ENCODE measurements at places on chromosomes 2 and 18. TPM values are rescaled to one million over a fixed set of nuclear protein-coding genes. Genes with fewer than 3 reads are reported as not detected.
A peak's percentile ranks its signal among the peaks of the same experiment; 100 is the strongest.

Gene LONRF2
- polyA plus RNA-seq = 3.0 TPM

DNA sequence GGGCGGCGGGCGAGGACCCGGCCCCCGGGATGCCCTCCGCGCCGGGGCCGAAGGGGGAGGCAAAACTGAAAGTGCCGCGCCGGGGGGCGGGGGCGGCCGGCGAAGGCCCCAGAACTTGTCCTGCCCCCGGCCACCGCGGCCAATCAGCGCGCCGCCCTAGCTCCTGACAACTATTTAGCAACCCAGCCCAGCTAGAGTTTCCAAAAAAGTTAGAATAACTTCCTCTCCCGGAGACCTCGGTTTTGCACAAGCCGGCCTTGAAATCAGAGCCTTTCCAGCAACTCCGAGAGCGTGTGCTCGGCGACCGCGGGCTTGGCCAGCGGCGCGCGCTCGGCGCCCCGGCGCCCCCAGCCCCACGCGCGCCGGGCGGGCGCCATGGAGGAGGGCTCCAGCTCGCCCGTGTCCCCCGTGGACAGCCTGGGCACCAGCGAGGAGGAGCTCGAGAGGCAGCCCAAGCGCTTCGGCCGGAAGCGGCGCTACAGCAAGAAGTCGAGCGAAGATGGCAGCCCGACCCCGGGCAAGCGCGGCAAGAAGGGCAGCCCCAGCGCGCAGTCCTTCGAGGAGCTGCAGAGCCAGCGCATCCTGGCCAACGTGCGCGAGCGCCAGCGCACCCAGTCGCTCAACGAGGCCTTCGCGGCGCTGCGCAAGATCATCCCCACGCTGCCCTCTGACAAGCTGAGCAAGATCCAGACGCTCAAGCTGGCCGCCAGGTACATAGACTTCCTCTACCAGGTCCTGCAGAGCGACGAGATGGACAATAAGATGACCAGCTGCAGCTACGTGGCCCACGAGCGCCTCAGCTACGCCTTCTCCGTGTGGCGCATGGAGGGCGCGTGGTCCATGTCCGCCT lies at the start of gene TWIST2:
Gene TWIST2 (plus strand): TSS at position 245 of the 850 bp plus-strand sequence. CDS start 131 bp downstream, at position 376.
- no peaks in the 10 kb centered on the region for H3K36me3 ChIP-seq
- H3K27me3 ChIP-seq = peaks cover 89% of the 10 kb centered on the region
- H3K4me3 ChIP-seq = peak within 1 kb of the TSS; percentile 53
- peak; percentile 83 for DNase-seq
- H3K27ac ChIP-seq = peak within 1 kb of the TSS; percentile 69

Gene SLC40A1
- polyA plus RNA-seq = 20.3 TPM

DNA sequence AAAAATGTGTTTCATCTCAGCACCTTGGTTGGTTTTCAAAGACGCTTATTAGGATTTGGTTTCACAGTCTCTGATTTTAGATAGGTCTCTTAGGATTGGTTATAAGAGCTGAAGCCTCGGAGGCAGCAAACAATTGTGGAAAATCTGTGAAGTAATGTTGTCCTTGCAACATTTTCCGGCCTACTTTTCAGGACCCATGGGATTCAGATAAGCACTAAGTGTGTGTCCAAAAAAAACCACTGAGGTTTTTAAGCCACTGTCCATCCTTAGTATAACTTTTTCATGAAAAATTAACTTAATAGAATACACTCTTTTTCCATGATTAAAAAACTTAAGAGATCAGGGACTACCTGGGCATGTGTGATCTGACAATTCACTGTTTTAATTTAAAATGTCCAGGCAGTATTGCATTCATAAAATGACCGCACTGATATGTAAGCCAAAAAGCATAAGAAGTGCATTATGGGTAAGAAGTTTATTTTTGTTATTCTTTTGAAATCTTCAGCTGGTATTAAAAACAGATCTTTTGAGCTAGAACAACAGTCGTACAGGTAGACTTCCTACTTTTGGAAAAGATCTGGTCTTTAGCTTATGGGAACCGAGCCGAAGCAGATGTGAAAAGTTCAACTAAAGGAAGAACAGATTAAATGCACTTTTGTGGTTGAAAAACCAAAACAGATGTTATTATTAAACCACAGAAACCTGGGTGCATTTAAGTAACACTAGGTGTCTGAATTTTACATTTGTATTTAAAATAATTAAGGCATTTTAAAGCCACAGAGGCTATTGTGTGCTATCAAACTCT lies 479.4 kb upstream of the ZEB2 start:
- H3K4me3 ChIP-seq = no peak overlapping the region
- H3K36me3 ChIP-seq = no peaks in the 10 kb centered on the region
- H3K27ac ChIP-seq = peak overlapping the region; percentile 63
- no peaks in the 10 kb centered on the region for H3K27me3 ChIP-seq
- DNase-seq = no peak

- no peak overlapping the region for H3K4me3 ChIP-seq
- no peaks in the 10 kb centered on the region for H3K36me3 ChIP-seq
- H3K27ac ChIP-seq = no peak overlapping the region
- H3K4me1 ChIP-seq = no peaks in the 10 kb centered on the region
- no peak for DNase-seq
Measured at GRCh38 chr2:203880557-203881125, 13.1 kb downstream of the CTLA4 start.

GRCh38 chr2:53727921-53728320 lies 39.7 kb upstream of the CHAC2 start:
- no peaks in the 10 kb centered on the region for H3K4me1 ChIP-seq
- no peak overlapping the region for H3K4me3 ChIP-seq
- H3K27me3 ChIP-seq = no peaks in the 10 kb centered on the region
- DNase-seq = no peak

DNA sequence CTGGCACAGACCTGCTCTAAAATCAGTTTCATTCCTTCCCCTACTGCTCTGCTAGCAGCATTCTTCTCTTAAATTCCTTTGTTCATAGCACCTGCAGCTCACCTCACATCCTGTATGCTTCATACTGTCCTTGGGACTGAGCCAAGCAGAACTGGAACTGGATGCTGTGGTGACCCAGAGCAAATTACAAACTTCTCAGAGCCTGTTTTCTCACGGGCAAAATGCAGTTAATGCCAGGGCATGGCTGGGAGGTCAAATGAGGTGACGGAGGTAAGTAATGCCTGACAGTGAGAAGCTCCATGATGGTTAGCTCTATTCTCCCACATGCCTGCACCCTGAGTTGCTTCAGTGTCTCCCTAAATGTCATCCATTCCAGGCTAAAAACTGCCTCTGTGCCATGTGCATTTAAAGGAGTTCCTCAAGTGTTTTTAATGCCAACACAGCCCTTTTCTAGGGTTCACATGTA lies 29.7 kb downstream of the C2orf42 start:
- no peaks in the 10 kb centered on the region for H3K4me1 ChIP-seq
- no peak for DNase-seq
- no peak overlapping the region for H3K27ac ChIP-seq
- H3K27me3 ChIP-seq = no peaks in the 10 kb centered on the region
- peaks cover 91% of the 10 kb centered on the region for H3K36me3 ChIP-seq
- no peak overlapping the region for H3K4me3 ChIP-seq

- H3K27ac ChIP-seq = no peak overlapping the region
- H3K27me3 ChIP-seq = no peaks in the 10 kb centered on the region
- H3K4me3 ChIP-seq = no peak overlapping the region
- no peak for DNase-seq
- no peaks in the 10 kb centered on the region for H3K36me3 ChIP-seq
Measured at GRCh38 chr2:82596581-82596980, 1862.5 kb downstream of the SUCLG1 start.

DNA sequence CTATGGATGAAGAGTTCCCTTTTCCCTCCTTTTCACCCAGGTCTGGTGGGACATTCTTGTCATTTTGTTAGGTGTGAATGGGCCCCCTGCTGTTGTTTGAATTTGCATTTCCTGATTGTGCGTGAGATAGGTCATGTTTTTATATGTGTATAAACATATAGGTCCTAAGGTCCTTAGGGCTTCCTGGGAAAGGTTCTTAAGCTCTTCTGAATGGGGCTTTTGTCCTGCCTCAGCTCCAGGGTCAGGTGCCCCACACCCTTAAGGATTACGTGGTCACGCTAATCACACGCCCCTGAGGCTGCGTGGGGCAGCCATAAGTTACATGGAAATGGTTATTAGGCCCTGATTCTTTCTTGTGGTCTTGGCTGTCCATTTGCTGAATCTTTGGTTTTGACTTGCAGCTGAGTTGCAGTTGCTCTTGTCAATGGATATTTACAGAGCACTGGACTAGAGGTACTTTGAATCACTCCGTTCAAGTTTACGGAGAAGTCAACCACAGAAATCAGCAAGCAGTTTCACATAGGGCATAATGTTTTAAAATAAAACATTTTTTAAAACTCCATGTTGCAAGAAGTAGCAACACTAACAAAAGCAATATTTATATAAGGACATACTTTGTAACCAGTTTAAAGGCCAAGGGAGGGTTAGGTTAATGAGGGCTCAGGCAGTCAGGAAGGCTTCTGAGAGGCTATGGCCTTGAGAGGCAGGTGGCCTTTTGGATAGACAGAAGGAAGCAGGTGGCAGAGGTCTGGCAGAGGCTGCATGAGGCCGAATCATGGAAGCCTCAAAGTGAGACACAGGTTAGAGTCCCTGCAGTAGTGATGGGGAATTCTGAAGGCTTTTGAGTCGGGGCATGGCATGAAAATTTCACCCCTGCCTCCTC lies 24.2 kb downstream of the LIPG start:
- H3K27ac ChIP-seq = no peak overlapping the region
- no peaks in the 10 kb centered on the region for H3K36me3 ChIP-seq
- no peak overlapping the region for H3K4me3 ChIP-seq
- DNase-seq = no peak
- H3K4me1 ChIP-seq = no peaks in the 10 kb centered on the region

DNA sequence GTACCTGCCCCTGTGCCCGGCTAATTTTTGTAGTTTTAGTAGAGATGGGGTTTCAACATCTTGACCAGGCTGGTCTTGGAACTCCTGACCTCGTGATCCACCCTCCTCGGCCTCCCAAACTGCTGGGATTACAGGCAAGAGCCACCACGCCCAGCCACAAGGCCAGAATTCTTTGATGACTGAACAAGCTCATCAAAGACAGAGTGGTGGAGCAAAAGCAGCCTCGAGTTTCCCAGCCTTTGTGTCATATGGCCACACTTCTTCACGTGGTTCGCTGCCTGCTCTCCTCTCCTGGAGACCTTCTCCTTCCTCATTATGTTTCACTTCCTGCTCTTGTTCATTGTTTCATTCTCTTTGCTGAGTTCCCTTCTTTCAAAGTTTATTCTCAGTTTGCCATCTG lies 9.9 kb upstream of the NPC1 start:
- H3K4me1 ChIP-seq = no peaks in the 10 kb centered on the region
- no peak overlapping the region for H3K27ac ChIP-seq
- no peaks in the 10 kb centered on the region for H3K27me3 ChIP-seq
- no peak overlapping the region for H3K4me3 ChIP-seq
- no peak for DNase-seq

DNA sequence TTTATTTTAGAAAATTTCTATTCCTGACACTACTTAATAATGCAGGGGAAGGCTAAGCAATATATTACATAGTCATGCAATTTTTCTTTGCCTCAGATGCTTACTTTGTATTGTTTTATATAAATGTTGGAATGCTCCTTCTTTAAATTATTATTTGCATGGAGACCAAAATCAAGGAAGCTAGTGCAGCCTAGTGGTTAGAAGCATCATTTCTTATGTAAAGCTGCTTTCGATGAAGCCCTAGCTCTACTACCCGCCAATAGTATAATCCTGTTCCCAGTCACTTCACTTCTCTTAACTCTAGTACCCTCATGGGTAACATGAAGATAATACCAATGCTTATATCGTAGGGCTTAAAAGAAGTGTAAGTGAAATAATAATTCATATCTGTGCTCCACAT lies 198.9 kb downstream of the LRATD1 start:
- no peak overlapping the region for H3K27ac ChIP-seq
- no peaks in the 10 kb centered on the region for H3K27me3 ChIP-seq
- no peak overlapping the region for H3K4me3 ChIP-seq
- DNase-seq = no peak

- no peaks in the 10 kb centered on the region for H3K27me3 ChIP-seq
- DNase-seq = no peak
- H3K4me1 ChIP-seq = no peaks in the 10 kb centered on the region
- H3K4me3 ChIP-seq = no peak overlapping the region
- H3K27ac ChIP-seq = no peak overlapping the region
Measured at GRCh38 chr2:43605079-43605655, 9.3 kb upstream of the THADA start.

GRCh38 chr2:172172513-172173173 lies 69.9 kb upstream of the DLX2 start:
- H3K27me3 ChIP-seq = no peaks in the 10 kb centered on the region
- peak; percentile 60 for DNase-seq
- peaks cover 11% of the 10 kb centered on the region for H3K4me1 ChIP-seq
- no peak overlapping the region for H3K27ac ChIP-seq
- H3K4me3 ChIP-seq = peak overlapping the region; percentile 57

Gene RAX
- polyA plus RNA-seq = not detected

DNA sequence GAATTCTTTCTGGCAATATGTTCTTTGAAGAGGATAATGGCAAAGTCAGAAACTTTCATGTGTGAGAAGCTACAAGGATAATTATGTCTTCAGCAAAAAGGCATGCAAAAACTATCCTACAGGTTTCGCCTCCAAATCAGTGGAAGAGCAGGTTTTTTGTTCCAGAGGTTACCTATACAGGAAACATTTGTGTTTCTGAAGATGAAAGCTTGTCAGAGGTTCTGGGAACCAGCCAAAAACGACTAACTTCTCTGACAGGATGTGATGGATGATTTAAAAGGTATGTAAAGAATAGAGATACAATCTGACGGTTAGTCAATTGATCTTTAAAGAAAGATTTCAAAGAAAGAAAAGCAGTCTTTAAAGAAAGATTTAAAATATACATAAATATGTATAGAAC lies 37.6 kb downstream of the RND3 start:
- no peak overlapping the region for H3K27ac ChIP-seq
- H3K4me3 ChIP-seq = no peak overlapping the region
- no peaks in the 10 kb centered on the region for H3K36me3 ChIP-seq
- H3K4me1 ChIP-seq = no peaks in the 10 kb centered on the region

GRCh38 chr2:51960281-51960680 lies 928.3 kb upstream of the NRXN1 start:
- no peaks in the 10 kb centered on the region for H3K27me3 ChIP-seq
- H3K4me1 ChIP-seq = no peaks in the 10 kb centered on the region
- H3K36me3 ChIP-seq = no peaks in the 10 kb centered on the region
- H3K4me3 ChIP-seq = no peak overlapping the region
- H3K27ac ChIP-seq = no peak overlapping the region

- no peak overlapping the region for H3K4me3 ChIP-seq
- H3K27me3 ChIP-seq = no peaks in the 10 kb centered on the region
- DNase-seq = no peak
- H3K4me1 ChIP-seq = peaks cover 19% of the 10 kb centered on the region
- H3K27ac ChIP-seq = no peak overlapping the region
Measured at GRCh38 chr2:24659862-24660261, 133.3 kb downstream of the PTRHD1 start.

- no peaks in the 10 kb centered on the region for H3K36me3 ChIP-seq
- H3K4me3 ChIP-seq = no peak overlapping the region
- no peak overlapping the region for H3K27ac ChIP-seq
- no peaks in the 10 kb centered on the region for H3K27me3 ChIP-seq
- no peak for DNase-seq
Measured at GRCh38 chr18:66105016-66105415, 354.2 kb downstream of the CDH7 start.

Gene GPR155
- 3.5 TPM for polyA plus RNA-seq

Gene SIX3
- not detected for polyA plus RNA-seq

- DNase-seq = no peak
- no peaks in the 10 kb centered on the region for H3K27me3 ChIP-seq
- H3K4me1 ChIP-seq = peaks cover 18% of the 10 kb centered on the region
- no peak overlapping the region for H3K27ac ChIP-seq
- no peaks in the 10 kb centered on the region for H3K36me3 ChIP-seq
- no peak overlapping the region for H3K4me3 ChIP-seq
Measured at GRCh38 chr2:15726321-15727057, 134.8 kb downstream of the DDX1 start.

Gene BMPR2
- polyA plus RNA-seq = 17.3 TPM
